Mesothelial cell of epicardium (in vitro differentiated cells): ENCODE measurements at places on chromosomes 16 and 17. TPM values are rescaled to one million over a fixed set of nuclear protein-coding genes. Genes with fewer than 3 reads are reported as not detected.

Gene DYNC1LI2
- 145 to 157 TPM (median 150 TPM) in 3 replicates for total RNA-seq

Gene MT1M
- total RNA-seq, result not detected in 3 replicates

DNA sequence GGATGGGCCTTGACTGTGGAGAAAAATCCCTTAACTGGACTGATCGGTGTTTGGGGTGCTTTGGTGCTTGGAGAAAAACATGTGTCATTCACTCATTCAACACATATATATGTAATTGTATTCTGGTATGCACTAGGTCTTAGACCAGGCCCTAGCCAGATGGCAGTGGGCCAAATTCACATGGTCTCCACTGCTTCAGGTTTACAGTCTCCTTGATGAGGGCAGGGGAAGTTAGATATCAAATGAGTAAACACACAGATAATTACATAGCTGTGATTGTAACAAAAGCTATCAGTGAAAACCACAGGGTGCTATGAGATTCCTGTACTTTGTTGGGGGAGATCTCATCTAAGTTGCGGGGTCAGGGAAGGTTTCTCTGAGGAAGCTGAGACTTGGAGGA is 78.8 kb downstream of the WWP2 start:
- no peaks in the 10 kb centered on the region for H3K4me1 ChIP-seq
- H3K27ac ChIP-seq, result no peak overlapping the region
- H3K27me3 ChIP-seq, result no peaks in the 10 kb centered on the region

DNA sequence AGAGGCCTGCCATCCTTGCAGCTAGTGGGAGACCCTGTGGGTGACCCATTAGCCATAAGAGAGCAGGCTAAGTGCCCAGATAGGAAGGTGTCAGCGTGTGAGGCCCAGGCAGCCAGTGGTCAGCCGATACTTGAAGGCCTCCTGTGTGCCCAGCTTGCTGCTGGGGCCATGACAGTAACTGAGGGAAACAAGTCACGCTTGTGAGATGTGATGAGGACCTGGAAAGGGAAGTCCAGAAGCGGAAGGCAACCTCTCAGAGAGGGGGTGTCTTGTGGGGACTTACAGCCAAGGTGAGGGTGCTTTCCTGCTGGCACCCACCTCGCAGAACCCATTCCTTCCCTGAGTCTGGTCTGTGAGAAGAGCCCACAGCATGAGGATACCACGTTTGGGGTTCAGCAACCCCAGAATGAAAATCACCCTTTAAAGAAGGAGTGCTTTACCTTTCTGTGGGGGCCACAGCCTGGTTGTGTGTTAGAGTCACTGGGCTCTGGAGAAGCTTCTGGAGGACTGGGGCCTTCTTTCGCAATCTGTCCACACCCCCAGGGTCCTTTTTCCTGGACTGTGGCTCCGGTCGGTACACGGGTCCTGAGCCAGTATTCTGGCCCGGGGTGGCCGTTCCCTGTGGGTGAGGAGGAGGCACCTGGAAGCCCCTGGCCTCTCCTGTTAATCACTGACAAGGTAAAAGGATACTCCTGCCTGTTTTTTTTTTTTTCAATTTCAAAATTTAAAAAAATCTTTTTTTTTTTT is 53.9 kb downstream of the PLCG2 start:
- H3K4me3 ChIP-seq, result no peak overlapping the region
- no peak for DNase-seq
- H3K4me1 ChIP-seq, result peaks cover 9% of the 10 kb centered on the region
- no peaks in the 10 kb centered on the region for H3K27me3 ChIP-seq
- no peak overlapping the region for H3K27ac ChIP-seq
